ENCODE measurements at places on chromosomes 16 and 17.

DNA sequence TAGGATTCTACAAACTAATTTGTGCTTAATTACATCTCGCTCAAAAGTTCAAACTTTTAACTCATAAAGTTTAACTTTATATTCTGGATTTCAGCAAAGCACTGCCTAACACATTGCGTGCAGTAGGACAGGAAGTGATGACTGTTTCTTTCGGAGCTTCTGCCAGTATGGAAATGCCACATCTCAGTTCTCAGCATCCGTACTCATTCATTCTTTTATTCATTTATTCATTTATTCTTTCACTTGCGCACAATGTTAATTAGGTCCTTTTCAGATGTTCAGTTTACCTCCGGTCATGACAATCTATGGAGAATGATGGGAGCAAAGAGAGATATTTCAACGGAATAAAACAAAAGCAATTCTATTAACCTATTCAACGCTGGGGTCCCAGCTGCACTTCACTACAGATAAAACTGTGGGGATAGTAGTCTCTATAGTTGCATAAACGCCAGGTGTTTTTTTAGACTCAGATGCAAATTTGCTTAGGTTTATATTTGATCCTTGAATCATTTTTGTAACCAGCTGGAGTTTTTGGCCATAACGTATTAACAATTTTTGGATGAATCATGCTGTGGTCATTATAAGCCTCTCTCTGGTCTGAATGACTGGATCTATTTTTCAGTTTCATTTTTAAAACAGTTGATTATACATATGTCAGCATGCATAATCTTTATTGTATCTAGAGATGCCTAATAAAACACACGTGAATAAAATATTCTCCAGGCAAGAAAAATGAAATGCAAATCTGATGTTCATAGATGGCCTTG, 143.9 kb downstream of the KCNJ2 start:
- DNase-seq, result no peak

DNA sequence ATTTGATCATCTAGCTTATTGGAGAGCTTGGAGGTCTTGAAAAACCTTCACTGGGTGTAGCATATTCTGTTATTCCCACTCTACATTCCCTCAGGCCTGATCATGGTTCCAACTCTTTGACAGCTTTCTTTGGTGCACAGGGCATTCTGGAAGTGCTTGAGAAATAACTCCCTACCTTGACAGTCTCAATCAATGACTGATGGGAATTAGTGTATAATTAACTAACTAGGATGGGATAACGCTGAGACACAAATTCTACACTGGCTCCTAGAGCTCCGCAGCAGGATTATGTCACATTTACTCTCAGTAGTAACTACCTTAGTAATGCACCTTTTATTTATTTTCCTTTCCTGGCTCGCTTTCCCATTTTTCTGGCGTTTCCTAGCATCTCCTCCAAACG, 236.4 kb downstream of the MAP2K6 start:
- DNase-seq, result no peak

DNA sequence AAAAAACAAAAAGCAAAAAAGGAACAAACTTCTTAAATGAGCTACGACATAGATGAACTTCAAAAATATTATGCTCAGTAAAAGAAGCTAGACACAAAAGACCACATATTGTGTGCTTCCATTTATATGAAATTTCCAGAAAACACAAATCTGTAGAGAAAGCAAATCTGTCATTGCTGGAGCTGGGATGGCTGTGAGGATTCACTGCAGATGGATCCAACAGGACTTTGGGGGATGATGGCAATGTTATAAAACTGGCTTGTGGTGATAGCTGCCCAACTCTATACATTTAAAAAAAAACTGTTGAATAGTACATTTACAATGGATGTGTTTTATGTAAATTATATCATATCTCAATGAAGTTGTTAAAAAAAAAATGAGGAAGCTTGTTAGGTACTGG, 52.6 kb upstream of the MAP3K14 start:
- no peak for DNase-seq

DNA sequence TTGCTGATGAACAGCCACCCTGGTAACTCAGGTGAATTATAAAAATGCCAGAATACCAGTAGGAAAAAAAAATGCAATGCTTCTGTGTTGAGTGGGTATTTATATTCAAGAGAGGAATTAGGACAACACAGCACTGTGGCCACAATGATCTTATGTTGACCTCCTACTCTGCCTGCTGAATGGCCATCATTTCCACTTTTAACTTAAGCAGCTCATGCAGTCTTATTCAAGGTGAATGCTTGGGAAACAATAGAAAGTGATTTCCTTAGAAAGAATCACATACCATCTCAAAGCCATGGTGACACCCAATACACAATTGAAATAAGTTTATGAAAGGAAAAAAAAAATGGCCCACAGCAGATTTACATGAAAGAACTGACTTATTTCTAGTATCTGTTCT, 224.0 kb downstream of the CDH8 start:
- DNase-seq, result no peak

DNA sequence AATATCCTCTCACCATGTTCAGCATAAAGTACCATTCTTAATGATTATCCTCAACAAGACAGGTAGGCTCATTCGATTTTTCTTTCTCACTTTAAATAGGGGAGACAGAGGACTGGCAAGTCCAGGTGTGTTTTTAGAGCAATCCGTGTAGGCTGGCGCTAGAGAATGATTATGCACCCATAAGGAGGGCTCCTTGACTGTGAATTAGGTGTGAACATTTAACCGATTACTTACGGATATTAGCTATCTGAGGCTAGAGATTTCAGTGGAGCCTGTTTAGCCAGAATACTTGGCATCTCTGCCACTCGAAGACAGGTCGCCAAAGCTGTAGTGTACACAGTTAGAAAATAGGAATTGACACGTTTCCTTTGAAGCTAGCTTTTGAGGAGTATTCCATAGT, 1.9 kb downstream of the SEC14L1 start:
- no peak for DNase-seq

DNA sequence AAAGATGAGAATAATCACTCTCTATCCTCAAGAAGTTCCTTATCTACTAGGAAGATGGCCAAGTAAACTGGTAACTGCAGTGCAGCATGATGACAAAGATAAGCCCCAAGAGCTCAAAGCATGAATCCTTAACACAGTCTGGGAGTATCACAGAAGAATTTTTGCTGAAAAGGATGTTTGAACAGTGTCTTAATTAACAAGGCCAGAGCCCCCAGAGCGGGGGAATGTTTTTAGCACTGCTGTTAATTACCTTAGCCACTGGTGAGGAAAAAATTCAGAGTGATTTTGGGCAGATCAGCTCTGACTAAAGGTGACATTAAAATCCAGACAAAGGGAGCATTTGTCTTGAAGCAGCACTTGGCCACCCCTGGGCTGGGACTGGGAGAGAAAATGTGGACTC, 30.1 kb downstream of the ADAMTS18 start:
- no peak for DNase-seq

DNA sequence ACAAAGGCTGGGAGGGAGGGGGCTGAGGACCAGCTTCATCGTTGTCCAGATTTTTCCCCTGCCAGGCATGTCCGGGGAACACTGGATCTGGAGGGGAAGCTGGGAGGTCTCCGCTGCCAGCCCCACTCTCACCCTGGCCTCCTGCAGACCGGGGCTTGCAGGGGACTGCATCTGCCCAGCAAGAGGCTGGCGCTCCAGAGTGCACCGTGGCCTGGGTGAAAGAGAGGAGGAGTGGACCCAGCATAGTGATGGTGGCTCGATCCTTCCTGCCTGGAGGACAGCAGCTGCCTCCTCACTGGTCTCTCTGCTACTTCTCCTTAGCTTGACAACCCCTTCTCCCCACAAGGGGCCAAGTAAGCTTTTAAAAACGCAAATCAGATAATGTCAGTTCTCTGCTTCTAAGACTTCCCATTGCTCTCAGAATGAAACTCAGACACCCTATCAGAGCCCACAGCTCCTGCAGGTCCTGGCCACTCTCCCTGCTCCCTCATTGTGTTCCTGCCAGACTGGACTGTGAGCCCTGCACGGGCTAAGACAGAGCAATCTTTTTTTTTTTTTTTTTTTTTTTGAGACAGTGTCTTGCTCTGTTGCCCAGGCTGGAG, 15.0 kb downstream of the CPNE2 start:
- no peak for DNase-seq

- no peak for DNase-seq
Observed at GRCh38 chr17:57080718-57081117, 4.3 kb upstream of the AKAP1 start.

GRCh38 chr17:9956474-9957131, 51.5 kb upstream of the RCVRN start:
- DNase-seq, result no peak
